ENCODE measurements at places on chromosomes 7 and 10.

GRCh38 chr7:70263471-70264255, 665.4 kb downstream of the AUTS2 start:
- H3K4me1 ChIP-seq = no peaks in the 10 kb centered on the region
- H3K36me3 ChIP-seq = no peaks in the 10 kb centered on the region
- no peak for DNase-seq

DNA sequence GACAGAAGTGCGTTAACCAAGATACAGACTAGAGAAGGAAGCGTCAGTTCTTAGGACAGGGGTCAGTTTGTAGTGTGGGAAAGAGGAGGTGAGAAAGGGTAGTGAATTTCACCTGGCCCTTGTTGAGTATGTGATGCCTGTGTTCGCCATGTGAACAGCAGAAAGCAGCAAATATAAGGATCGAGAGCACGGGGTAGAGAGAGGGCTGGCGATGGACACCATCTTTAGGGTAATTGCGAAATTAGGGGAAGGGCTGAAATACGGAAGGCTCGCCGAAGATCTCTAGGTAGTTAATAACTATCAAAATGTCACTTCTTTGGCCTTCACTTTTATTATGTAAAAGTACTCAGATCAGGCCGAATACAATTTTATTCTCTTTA, 6.2 kb upstream of the MEST start:
- peaks cover 23% of the 10 kb centered on the region for H3K27me3 ChIP-seq
- H3K27ac ChIP-seq = peak overlapping the region; percentile 79
- no peak for DNase-seq
- no peaks in the 10 kb centered on the region for H3K36me3 ChIP-seq
- H3K4me3 ChIP-seq = peak overlapping the region; percentile 96

DNA sequence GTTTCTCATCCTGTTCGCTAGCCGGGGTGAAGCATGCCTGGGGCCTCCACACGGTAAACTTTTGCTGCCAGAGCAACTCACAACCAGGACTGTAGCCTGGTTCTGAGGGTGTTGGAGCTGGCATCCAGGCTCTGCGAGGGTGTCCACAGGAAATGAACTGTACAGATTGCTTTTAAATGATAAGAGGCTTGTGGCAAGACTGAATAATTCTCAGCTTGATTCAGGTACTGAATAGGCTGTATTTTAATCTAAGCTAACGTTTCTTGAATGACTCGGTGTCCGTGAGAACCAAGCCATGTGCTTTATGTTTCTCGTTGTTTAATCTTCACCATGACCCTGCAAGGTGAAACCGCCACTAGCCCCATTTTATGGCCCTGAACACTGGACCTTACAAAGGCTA, 49.3 kb downstream of the EEPD1 start:
- no peak for DNase-seq
- peaks cover 22% of the 10 kb centered on the region for H3K4me1 ChIP-seq
- no peak overlapping the region for H3K4me3 ChIP-seq
- peaks cover 4% of the 10 kb centered on the region for H3K27me3 ChIP-seq
- H3K36me3 ChIP-seq = no peaks in the 10 kb centered on the region
- no peak overlapping the region for H3K27ac ChIP-seq

GRCh38 chr7:108236681-108237415, 106.7 kb upstream of the LAMB4 start:
- H3K4me3 ChIP-seq = no peak overlapping the region
- H3K36me3 ChIP-seq = peaks cover 53% of the 10 kb centered on the region
- no peak overlapping the region for H3K27ac ChIP-seq
- no peaks in the 10 kb centered on the region for H3K27me3 ChIP-seq

- no peak for DNase-seq
- no peaks in the 10 kb centered on the region for H3K27me3 ChIP-seq
- H3K27ac ChIP-seq = no peak overlapping the region
- H3K36me3 ChIP-seq = no peaks in the 10 kb centered on the region
- peaks cover 4% of the 10 kb centered on the region for H3K4me1 ChIP-seq
- H3K4me3 ChIP-seq = no peak overlapping the region
Observed at GRCh38 chr10:71473671-71474599, 77.2 kb downstream of the CDH23 start.

GRCh38 chr10:102642736-102643335, 1.4 kb upstream of the TRIM8 start:
- H3K4me1 ChIP-seq = peaks cover 24% of the 10 kb centered on the region
- H3K27me3 ChIP-seq = no peaks in the 10 kb centered on the region
- DNase-seq = peak; percentile 74
- peak overlapping the region; percentile 95 for H3K27ac ChIP-seq
- H3K4me3 ChIP-seq = peak overlapping the region; percentile 91
- no peaks in the 10 kb centered on the region for H3K36me3 ChIP-seq

DNA sequence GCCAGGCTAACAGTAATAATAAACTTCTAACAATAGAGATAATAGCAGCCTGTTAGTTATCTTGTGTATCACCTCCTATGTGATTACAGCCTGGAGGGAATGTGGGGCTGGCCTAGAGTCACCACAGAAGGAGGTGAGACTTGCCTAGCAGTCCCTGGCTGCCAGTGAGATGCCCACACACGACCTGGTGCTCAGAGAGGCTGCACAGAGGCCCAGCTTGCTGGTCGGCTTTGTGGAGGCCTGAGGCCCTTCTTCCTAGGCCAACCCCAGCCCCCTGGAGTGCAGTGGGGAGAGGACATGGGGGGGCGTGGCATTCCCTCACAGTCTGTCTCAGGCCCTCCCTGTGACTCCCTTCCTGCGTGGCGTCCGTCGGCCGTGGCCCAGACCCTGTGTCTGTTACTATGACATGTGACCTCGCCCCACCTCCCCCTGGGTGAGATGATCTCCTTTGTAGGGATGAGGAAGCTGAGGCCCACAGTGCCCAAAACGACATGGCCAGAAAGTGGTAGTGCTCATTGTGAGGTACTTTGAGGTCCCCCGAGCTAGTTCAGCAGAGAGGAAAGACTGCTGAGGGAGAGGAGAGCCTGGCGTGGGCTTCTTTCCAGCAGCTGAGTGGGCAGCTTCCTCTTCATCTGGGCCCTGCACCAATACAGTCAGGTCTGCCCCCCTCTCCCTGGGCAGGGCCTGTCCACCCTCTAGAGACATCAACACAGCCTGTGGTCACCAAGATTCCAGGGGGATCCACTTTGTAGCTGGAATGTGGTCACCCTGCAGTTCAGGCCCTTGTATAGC, 29.7 kb downstream of the UNC5B start:
- peaks cover 15% of the 10 kb centered on the region for H3K27me3 ChIP-seq
- H3K4me1 ChIP-seq = no peaks in the 10 kb centered on the region
- DNase-seq = no peak

GRCh38 chr7:47183862-47184590, 397.9 kb downstream of the TNS3 start:
- H3K27ac ChIP-seq = no peak overlapping the region
- H3K4me1 ChIP-seq = no peaks in the 10 kb centered on the region
- H3K4me3 ChIP-seq = no peak overlapping the region
- H3K36me3 ChIP-seq = no peaks in the 10 kb centered on the region
